H9 (cell line): ENCODE measurements at places on chromosomes 7 and 10.

GRCh38 chr10:77071001-77071511 is 566.6 kb downstream of the KCNMA1 start:
- H3K27ac ChIP-seq: no peak overlapping the region
- no peak for DNase-seq
- H3K27me3 ChIP-seq: no peaks in the 10 kb centered on the region
- no peaks in the 10 kb centered on the region for H3K36me3 ChIP-seq
- 0 out of 2 replicates have a peak, but pooled peaks cover under 1% of the 10 kb centered on the region for H3K4me1 ChIP-seq
- H3K4me3 ChIP-seq: no peak overlapping the region

- H3K27me3 ChIP-seq: no peaks in the 10 kb centered on the region
- peaks cover 7% of the 10 kb centered on the region; the same call in 1 of the 2 replicates for H3K4me1 ChIP-seq
- H3K4me3 ChIP-seq: no peak overlapping the region; the same call in 1 of the 2 replicates
Observed at GRCh38 chr10:44979281-44980191, 927 bp upstream of the DEPP1 start.

GRCh38 chr10:113735913-113736312 is 15.6 kb upstream of the PLEKHS1 start:
- peaks cover 4% of the 10 kb centered on the region; the same call in 1 of the 2 replicates for H3K4me1 ChIP-seq
- H3K36me3 ChIP-seq: no peaks in the 10 kb centered on the region
- H3K4me3 ChIP-seq: no peak overlapping the region
- H3K27me3 ChIP-seq: no peaks in the 10 kb centered on the region
- peak; percentile 34 for DNase-seq

DNA sequence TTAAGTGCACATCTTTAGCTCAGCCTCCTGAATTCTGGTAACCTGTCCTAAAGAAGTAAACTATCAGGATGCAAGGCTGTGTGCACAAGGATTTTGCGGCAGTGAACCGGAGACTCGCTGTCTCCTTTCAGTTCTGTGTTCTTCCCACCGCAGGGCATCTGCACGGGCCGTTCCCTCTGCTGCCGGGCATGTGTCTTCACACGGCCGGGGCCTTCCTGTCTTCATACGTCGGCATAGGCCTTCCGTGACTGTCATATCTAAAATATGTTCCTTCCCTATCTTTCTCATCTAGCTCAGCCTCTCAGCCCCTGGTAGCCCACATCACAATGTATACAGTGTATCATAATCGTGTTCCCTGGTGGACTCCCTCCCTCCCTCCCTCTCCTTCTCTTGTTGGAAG is 16.4 kb downstream of the PALD1 start:
- no peaks in the 10 kb centered on the region for H3K36me3 ChIP-seq
- H3K4me3 ChIP-seq: no peak overlapping the region
- H3K27ac ChIP-seq: no peak overlapping the region
- H3K4me1 ChIP-seq: peaks cover 11% of the 10 kb centered on the region

- peak; percentile 42 for DNase-seq
- H3K27me3 ChIP-seq: no peaks in the 10 kb centered on the region
Observed at GRCh38 chr10:28677888-28678686, 766 bp downstream of the BAMBI start.

DNA sequence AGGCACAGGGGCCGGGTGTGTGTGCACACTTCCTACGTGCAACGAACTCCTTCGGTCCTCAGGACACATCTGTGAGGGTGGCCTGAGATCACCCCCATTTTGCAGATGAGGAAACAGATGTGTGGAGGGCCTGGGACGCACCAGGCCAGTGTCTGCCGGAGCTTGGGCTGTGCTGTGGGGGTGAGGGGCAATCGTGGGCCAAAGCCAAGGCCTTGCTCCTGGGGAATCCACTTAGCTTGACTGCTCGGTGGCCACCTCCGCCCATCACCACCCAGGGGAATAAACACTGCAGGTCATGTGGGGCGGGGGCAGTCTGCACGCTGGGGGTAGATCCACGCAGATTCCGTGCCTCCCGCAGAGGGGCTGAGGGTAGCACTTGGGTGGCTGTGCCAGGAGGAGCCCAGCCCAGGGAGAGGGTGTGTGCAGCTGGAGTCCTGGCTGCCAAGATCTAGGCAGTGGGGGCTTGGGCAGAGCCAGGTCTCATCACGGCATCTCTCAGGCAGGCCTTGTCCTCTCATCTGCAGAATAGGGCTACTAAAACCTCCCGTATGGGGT is 70.8 kb upstream of the EN2 start:
- H3K27ac ChIP-seq: no peak overlapping the region
- no peak overlapping the region for H3K4me3 ChIP-seq
- H3K36me3 ChIP-seq: no peaks in the 10 kb centered on the region; the same call in 2 of the 3 replicates
- peaks cover 28% of the 10 kb centered on the region; the same call in 1 of the 2 replicates for H3K27me3 ChIP-seq
- no peaks in the 10 kb centered on the region for H3K4me1 ChIP-seq
- DNase-seq: no peak

DNA sequence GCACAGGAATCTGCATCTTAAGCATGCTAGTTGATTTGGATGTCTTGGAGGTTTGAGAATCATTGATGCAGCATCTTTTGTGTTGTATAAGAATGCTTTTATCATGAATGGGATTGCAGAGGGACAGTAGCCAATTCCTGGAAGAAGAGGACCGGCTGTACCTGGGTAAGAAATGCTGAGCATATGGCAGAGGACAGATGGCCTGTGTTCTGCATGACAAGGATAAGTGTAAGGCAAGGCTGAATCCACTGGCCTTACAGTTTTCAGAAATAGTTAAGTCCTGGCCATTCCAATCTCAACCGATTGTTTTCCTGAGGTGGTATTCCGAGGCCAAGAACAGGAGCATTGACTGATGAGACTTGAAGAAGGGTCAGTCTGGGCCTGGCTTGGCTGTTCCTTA is 24.4 kb upstream of the KBTBD2 start:
- DNase-seq: no peak
- no peak overlapping the region for H3K4me3 ChIP-seq
- no peaks in the 10 kb centered on the region for H3K4me1 ChIP-seq
- H3K27ac ChIP-seq: no peak overlapping the region

GRCh38 chr10:123995461-123996131 is 97.8 kb downstream of the CHST15 start:
- no peaks in the 10 kb centered on the region for H3K4me1 ChIP-seq
- H3K27me3 ChIP-seq: no peaks in the 10 kb centered on the region; the same call in 1 of the 2 replicates
- H3K4me3 ChIP-seq: peak overlapping the region; percentile 74

DNA sequence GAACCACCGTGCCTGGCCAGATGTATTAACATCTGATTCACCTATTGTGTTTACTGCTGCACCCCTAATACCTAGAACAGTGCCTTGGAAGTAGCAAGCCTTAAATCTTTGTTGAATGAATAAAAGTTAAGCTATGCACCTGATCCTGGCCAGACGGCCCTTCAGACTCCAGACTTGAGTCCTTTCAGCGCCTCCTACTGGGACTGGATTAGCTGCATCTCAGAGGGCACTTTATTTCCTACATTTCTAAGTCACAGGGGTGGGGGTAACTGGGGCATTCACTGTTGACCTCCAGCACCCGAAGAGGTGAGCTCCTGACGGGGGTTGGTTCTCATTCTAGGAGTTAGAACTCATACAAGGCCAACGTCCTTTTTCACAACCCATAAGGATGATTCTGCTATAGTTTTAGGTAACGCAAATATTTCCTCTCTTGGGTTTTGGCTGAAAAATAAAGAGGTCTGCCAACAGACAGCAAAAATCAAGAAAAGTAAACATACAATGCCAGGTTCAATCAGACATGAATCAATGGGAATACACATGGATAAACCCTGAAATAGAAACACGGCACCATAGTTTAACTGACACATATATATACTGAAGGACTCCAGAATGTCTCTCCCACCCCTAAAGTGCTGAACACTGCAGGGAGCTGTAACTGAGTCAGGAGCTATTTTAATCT is 48.0 kb upstream of the DLG5 start:
- H3K36me3 ChIP-seq: peaks cover 14% of the 10 kb centered on the region; the same call in 2 of the 3 replicates
- H3K4me1 ChIP-seq: no peaks in the 10 kb centered on the region
- peak; percentile 80 for DNase-seq
- no peak overlapping the region for H3K27ac ChIP-seq
- no peak overlapping the region for H3K4me3 ChIP-seq
- H3K27me3 ChIP-seq: no peaks in the 10 kb centered on the region
